ENCODE measurements at places on chromosomes 2 and 18.

DNA sequence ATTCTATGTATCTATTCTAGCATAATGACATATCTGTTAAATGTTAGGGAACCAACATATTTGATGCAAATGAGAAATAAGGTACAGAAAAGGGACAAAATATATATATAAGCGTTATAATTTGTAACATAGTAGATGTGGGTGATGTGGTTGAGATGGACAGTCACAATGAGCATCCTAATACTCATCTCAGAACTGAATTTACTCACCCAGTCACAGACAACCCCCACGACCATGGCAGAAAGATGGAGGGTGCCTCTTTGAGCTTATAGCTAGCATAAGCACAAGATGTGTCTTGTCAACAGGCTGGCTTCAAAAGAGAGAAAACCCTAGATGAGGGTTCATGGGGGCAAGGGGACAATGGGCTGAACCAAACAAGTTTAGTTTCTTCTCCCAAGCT lies 9.1 kb upstream of the DSG3 start:
- no peak for DNase-seq

DNA sequence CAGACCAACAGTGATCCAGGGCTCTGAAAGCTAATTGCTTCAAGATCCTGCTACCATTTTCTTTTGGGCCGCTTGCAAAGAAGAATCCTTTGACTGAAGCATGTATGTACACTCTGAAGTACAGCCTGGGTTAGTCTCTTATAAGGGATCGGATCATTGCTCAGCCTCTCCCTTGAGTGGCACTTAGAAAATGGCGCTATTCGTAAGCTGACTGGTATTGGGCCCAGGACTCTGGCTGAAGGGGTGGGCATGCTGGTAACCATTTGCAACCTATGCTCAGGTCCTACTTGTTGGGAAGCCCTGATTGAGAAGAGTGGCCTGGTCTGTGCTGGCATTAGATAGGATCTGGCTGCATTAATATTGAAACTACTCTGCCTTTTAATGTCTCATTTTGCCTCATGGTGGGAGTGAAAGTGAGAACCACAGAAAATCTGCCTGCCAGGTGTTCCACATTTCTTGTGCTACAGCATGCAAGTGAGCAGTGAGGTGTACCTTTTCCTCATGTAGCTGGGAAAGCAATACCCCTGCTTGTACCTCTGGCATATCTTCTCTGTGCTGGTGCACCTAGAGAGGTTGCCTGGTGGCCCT lies 661 bp upstream of the MGAT5 start:
- no peak for DNase-seq

GRCh38 chr2:45845566-45845965 lies 194.1 kb downstream of the PRKCE start:
- no peak for DNase-seq

DNA sequence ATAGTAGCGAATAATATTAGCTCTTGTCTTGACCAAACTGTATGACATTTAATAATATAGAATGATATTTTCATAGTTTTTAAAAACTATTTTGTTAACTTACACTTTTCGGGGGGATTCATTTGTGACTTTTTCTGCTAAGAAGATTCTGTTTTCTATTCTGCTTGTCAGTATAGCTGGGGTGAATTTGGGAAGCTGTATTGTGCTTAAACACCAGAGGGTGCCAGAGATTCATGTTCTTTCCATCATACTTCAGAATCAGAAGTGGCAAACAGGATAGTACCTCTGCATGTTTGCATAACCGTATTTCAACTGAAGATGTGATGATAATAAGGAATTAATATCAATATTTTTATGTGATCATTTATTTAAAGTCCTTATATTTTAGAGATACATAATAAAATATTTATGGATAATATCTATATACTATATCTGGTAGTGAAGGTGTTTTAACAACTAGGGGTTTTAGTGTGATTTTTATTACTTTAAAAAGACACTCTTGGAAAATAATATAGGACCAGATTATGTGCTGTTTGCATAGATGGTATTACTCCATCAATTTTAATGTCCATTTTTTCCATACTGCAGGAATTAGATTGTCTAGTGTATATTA lies 81.0 kb downstream of the TAF4B start:
- DNase-seq, result peak; percentile 64

GRCh38 chr18:3180325-3180724 lies 39.4 kb downstream of the MYOM1 start:
- no peak for DNase-seq

- no peak for DNase-seq
Measured at GRCh38 chr2:30450025-30450424, 3.0 kb downstream of the LCLAT1 start.

DNA sequence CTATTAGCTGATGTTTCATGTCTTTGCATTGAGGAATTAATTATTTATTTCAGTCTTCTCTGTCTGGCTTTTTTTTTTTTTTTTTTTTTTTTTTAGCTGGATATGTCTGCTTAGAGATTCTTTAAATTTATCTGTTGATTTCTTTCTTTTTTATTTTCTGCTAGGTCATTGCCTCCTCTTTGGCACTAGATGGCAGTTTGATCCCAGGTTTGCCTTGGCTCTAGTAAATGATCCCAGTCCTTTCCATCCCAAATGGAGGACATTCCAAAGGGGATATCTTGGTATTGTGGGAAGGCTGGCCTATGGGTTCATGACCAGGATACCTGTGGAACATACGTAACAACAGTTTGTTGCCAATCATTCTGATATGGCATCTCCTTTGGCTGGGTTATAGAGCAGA lies 339.5 kb upstream of the GCFC2 start:
- DNase-seq, result no peak

Measured in COR-L47 (cell line).